ENCODE measurements at places on chromosomes 3 and 15. TPM values are rescaled to one million over a fixed set of nuclear protein-coding genes. Genes with fewer than 3 reads are reported as not detected.
A peak's percentile ranks its signal among the peaks of the same experiment; 100 is the strongest.

DNA sequence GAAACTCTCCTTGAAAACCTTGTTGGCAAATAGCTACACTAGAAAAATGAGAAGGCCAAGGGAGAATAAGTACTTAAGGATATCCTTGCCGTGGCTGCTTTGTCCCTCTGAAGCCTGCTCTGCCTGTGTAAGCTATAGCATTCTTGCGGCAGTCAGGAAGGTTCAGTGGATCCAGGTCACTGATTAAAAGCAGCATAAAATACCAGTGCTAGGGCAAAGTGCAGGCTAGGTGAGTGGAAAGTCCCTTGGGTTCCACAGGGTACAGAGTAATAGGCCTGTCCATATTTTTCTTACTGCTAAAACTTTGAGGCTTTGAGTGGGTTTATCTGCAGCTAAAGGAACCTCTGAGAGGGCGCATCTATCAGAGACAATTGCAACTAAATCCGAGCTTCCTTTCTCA lies 10.3 kb downstream of the CXCR6 start:
- DNase-seq = no peak

DNA sequence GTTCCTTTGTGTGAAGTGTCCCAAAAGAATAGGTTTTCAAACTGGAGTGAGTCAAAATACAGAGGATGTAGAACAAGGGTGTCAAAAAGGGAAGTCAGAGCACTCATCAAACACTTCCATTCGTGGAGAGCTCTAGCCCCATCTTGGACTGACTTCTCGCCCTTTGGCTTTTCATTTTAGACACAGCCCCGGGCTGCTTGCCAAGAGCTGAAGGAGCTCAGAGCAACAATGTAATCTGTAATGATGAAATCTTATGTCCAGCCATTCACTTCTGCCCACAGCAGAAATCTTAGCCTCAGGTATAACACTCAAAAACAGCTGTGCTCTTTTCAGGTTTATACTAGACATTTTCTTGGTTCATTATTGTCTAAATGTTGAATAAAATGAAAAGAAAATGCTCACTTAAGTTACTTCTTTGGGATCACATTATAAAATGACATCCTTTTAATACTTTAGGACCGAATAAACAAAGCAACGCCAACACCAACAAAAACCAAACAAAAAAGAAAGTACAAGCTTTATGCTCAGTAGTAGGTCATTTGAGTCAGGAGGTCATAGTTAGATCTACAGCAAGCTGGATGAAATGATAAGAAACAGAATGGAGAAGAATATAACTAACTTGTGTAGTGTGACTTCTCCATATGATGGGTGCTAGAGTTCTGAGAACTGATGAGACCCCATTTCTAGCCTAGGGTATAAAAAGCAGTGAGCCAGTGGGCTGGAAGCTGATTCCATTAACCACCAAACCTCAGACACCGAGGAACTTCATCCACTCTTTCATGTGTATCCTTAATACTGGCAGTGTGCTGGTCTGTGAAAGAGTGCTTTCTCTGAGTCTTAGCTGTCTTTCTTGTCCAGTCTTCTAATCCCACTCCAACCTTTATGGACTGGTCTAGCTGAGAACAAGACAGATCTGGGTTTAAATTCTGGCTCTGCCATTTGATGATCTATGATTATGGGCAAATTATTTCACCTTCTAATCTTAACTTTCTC lies 131.8 kb upstream of the SLC7A14 start:
- peak; percentile 58 for DNase-seq

DNA sequence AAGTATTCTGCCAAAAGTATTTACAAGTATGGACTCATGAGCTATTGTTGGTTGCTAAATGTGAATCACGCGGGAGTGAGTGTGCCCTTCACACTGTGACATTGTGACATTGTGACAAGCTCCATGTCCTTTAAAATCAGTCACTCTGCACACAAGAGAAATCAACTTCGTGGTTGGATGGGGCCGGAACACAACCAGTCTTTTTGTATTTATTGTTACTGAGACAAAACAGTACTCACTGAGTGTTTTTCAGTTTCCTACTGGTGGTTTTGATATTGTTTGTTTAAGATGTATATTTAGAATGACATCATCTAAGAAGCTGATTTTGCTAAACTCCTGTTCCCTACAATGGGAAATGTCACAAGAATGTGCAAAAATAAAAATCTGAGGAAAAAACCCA lies 30.3 kb downstream of the SYNM start:
- DNase-seq = no peak

DNA sequence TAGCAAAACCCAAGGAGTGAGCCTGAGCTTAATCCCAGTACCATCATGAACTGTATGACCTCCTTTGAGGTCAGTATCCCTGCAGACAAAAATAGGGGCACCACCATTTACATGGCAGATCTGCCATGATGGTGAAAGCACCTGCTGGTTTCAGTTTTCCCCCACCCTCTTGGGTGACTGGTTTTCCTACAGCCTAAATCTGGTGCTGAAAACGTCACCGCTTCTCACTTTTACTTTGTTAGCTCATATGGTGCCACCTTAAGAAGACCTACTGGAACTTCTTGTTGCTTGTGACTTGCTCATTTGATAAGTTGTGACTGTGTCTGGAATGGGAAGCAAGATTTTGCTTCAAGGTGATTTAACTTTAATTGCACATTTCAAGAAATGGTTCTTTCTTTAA lies 5.1 kb downstream of the PPP1R2 start:
- DNase-seq = no peak

DNA sequence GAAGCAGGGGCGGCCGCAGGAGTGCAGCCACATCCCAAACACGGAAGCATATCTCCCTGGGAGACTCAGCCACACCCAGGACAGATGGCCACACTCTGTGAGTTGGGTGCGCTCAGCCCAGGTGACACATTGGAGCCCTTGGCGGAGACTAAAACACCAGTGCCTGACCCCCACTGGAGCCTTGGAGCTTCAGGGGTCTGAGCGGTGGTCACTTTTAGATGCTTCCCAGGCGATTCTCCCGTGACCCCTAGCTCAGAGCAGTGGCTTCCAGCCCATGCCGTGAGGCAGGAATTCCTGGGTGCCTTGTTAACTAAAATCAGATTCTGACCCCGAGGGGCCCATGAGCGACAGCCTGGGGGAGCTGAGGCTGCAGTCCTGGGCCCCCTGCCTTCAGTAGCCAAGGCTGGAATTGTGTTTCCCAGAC lies 54.5 kb downstream of the PLXNA1 start:
- DNase-seq = no peak

GRCh38 chr3:114214542-114215341 lies 22.6 kb downstream of the ZNF80 start:
- DNase-seq = no peak

DNA sequence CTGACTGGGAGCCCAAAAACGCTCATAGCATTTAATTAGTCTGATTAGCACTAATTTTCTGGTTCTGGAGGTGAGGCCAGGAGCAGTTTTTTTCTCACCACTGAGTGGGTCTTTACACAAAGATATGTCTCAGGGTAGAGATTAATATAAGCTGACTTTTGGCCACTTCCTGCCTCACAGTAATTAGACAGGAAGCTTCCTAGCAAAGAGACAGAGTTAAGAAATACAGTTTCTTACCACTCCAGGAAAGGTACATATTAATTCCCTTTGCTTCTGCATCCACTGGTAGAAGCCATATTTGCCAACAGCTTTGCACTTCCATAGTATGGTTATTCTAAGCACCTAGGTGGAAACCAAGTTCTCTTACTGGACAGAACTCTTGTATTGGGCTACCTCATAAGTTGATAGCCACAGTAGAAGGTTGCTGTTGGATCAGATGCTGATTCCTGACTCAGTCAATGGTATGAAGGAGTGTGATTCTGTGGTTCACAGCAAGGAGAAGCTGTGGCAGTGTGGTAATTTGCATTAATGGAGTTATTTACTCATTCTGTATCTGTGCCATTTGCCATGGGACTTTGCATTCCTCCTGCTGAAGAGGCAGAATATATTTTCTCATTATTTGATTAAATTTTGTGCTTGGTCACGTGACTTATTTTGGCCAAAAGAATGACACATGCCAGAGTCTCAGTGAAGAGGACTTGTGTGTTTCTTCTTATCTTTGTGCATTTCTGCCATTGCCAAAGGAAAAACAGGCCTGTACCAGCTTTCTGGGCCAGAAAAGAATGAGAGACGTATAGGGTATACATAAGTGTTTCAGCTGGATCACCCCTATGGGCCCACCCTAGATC lies 17.5 kb upstream of the ZBTB20 start:
- DNase-seq = no peak

DNA sequence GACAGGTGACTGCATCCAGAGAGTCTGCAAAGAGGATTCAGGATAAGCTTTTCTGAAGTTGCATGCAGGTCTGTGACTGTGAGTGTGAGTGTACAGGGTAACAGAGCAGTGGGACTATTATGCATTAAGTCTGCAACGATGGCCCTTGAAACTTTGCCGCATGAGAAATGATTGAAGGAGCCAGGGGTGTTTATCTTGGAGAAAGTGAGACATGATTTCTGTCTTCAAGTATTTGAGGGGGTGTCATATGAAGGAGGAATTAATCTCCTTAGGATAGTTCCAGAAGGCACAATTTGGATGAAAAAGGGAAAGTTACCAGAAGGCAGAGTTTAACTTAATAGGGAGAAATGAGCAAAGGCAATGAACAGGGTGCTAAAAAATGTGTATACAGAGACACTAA lies 119.6 kb downstream of the ARNT2 start:
- DNase-seq = peak; percentile 88

DNA sequence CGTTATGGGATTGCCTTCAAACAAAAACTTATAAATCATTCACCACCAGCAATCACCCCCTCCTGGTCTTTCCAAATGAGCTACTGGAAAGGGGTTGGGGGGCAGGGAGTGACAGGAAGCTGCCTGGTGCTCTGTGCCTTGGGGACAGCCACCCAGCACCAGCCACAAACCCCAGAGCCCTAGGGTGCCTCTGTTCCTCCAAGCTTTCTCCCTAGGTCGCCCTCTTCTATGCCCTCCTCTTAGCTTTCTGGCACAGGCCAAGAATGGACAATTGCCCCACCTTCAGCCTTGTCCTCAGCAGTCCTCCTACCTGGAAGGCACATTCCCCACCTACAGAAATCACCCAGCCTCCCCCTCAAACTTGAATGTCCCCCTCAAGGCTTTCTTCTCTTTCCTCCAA lies 3.3 kb downstream of the OXTR start:
- peak; percentile 37 for DNase-seq

- DNase-seq = peak; percentile 89
Observed at GRCh38 chr3:126676919-126677705, 22.2 kb upstream of the TXNRD3 start.

- DNase-seq = no peak
Observed at GRCh38 chr15:59516655-59517461, 78.9 kb downstream of the FAM81A start.

GRCh38 chr3:66203275-66203674 lies 17.5 kb upstream of the SLC25A26 start:
- no peak for DNase-seq

GRCh38 chr3:72995337-72995736 lies 1.3 kb upstream of the PPP4R2 start:
- no peak for DNase-seq

DNA sequence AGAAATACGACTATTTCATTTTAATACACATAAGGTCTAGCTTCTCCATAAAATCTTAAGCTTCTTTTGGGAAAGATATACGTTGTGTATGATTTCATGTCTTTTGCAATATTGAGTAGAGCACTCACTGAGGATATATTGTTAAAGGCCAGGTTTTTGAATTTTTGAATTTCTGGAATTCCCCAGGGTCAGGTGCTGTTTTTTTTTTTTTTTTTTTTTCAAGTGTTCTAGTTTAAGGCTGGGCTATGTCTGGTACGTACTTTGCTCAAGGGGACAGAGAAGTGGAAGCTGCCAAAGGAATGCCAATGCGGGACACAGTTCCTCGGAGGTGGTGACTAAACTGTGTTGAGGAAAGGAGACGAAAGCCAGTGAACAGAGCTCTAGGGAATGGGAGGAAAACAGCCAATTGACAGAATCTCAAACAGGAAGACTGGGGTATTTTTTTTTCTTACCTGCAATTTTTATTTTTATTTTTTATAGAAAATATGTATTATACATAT lies 510.5 kb upstream of the CBLB start:
- no peak for DNase-seq

DNA sequence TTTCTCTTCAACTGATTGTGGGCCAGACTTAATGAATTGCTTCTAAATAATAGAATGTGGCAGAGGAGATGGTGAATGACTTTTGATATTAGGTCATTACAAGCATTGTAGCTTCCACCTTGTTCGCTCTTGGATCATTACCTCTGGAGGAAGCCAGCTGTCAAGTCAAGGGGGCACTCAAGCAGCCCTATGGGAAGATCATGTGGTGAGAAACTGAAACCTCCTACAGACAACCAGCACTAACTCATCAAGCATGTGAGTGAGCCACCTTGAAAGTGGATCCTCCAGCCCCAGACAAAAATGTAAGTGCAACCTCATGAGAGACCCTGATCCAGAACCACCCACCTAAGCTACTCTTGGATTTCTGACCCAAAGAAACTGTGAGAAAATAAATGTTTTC lies 109.8 kb upstream of the TBC1D5 start:
- no peak for DNase-seq

GRCh38 chr3:30680789-30681648 lies 74.6 kb downstream of the TGFBR2 start:
- DNase-seq = no peak

GRCh38 chr15:83278191-83278590 lies 6.3 kb downstream of the BNC1 start:
- peak; percentile 81 for DNase-seq

DNA sequence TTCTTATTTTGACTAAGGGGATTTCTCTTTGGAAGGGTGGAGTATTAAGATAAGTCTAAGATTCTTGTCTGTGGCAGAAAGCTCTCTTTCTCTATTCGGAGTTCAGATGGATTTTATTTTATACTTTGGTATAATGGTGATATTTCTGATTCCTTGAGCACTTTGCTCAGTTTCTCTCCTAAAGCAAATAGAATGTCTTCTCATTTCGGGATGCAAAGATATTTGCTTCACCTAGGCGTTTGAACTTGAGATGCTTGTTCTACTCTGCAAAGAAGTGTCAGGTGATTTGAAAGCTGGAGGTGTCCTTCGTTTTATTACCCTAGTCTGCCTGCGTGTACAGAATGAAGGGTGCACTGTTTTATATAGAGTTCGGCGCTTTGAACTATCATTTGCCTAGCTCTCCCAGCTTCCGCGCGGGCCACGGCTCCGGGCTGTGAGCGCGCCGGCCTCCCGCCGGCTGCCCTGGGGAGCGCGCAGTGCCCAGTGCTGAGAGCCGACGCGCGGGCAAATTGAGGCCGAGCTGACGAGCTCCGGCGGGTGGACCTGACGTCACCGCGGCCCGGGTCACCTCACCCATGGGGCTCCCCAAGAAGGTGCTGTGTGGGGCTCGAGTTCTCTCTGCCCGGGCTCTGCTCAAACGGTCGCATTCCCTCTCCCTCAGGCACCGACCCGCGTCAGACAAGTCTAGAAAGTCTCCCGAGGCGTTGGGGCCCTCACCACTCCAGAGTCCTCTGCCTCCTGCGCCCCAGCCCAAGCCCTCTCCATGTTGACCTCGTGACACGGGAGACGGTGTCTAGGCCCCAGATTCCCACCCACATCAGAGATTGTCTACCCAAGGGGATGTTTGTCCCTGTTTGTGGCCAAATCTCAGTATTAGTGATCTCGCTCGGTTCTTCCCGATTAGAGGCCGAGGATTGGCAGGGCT lies 7.5 kb downstream of the SOX2 start:
- DNase-seq = peak; percentile 78

GNAT1 gene
- not detected for total RNA-seq

CFAP44 gene
- 5.8 TPM for total RNA-seq

RAD54L2 gene
- total RNA-seq = 23.2 TPM

RTP3 gene
- not detected for total RNA-seq

MAP6D1 gene
- 0.59 TPM for total RNA-seq

CP gene
- total RNA-seq = 0.88 TPM

SLC28A2 gene
- not detected for total RNA-seq

DPPA4 gene
- total RNA-seq = not detected

All from osteoblast (primary cell).